Dermis blood vessel endothelial cell (primary cell): ENCODE measurements at places on chromosomes 7 and 10.

GRCh38 chr10:128286141-128286761 is 160.0 kb upstream of the MKI67 start:
- no peak for DNase-seq

DNA sequence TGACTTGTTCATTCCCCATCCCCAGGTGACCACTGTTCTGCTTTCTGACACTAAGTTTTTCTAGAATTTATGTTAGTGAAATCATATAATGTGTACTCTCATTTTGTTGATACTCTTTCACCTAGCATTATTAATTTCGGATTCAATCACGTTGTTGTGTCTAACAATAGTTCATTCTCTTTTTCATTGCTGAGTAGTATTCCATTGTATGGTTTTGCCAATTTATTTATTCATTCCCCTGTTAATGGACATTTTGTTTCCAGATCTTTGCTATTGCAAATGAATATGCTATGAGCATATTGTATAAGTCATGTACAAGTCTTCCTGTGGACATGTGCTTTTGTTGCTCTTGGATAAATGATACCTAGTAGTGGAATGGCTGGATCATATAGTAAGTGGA is 146.4 kb downstream of the FAM204A start:
- no peak for DNase-seq

DNA sequence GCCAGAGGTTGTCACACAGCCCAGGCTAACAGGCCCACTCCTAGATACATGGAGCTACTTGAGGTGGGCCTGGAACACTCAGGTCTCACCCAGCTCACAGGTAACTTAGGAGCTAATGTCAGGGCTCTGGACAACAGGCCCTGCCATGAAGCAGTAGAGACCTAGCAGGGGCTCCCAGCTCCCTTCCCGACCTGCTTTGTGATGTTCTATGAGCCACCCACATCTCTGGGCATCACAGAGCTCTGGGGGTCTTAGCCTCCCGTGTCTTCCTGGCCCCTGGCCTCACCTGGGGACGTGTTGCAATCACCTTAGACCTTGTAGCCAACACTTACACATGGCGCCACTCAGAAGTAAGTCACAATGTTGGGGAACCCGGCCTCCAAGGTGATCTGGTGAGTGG is 12.4 kb downstream of the WDFY4 start:
- DNase-seq = no peak

DNA sequence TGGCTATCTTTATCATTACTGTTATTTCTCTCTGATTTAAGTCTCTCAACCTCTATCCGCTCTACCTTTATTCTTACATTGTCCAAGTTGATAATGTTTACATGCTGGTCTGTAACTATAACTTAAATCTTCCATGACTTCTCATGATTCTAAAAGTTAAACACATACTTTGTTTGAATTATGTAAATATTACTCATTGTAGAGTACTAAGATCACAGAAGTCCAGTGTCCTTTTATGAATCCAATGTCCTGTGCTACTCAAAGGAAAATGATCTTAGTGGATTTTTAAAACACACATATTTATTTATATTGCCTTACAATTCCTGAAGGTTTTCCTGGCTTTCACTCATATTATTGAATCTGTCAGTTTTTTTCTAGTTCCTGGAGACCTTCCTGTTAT is 70.9 kb downstream of the BBS9 start:
- DNase-seq = no peak

DNA sequence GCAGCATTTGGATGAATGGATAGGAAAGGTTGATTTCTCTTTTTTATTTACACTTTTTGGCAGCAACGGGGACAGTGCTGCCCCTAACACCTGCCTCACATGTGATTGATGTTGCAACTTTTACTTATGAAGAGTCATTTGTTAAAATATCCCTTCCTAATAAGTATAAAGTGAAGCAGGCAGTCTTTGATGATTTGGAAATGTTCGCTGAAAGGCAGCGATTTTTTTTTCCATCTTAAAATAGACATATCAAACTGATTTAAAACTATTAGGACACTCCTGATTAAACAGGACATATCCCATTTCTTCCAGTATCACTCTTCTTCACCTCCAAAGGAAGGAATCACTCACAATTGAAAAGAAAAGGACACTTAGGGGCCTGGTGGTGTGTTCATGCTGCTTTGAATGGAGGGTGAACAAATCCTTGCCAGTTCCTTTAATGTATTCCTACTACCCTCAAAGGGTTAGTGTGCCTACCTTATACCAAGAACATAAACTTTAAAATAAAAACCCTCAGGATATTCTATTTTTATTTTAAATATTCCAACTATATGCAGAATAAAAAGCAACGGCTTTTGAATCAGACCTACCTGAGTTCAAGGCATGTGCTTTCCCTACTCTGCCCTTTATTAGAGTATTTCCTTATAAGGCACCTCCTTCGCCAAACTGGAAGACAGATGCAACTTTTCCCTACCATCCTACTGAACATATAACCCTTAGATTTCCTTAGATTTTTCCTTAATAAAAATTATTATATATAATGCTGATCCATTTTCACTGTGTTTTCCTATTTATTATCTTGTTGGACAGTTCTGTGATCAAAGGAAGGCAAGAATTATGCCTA is 1.1 kb downstream of the ADK start:
- DNase-seq = no peak

- DNase-seq = peak; percentile 30
Measured at GRCh38 chr10:59675812-59676211, 33.8 kb downstream of the SLC16A9 start.

DNA sequence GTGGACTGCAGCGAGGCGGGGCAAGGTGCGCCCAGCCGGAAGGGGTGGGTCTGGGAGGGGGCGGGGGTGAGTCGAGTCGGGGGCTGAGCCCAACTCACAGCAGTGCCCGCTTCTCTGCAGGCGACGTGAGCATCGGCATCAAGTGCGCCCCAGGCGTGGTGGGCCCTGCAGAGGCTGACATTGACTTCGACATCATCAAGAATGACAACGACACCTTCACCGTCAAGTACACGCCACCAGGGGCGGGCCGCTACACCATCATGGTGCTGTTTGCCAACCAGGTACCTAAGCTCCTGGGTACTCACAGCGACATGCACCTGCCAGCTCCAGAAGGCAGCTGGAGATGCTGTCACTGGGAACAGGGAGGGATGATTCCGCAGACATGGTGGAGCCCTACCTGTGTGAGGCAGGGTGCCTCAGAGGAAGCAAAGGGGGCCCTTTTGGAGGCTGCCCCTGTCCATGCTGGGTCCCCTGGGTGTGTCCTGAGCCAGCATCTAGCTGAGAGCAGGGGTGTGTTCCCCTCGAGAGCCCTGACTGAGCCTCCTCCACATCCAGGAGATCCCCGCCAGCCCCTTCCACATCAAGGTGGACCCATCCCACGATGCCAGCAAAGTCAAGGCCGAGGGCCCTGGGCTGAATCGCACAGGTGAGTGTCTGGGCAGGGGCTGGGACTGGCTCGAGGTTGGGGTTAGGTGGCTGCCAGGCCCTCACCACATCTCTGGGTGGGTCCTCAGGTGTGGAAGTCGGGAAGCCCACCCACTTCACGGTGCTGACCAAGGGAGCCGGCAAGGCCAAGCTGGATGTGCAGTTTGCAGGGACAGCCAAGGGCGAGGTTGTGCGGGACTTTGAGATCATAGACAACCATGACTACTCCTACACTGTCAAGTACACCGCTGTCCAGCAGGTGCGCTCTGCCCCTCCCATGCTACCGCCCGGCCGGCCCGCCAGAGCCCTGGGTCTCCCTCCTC is 12.8 kb downstream of the FLNC start:
- DNase-seq = no peak

DNA sequence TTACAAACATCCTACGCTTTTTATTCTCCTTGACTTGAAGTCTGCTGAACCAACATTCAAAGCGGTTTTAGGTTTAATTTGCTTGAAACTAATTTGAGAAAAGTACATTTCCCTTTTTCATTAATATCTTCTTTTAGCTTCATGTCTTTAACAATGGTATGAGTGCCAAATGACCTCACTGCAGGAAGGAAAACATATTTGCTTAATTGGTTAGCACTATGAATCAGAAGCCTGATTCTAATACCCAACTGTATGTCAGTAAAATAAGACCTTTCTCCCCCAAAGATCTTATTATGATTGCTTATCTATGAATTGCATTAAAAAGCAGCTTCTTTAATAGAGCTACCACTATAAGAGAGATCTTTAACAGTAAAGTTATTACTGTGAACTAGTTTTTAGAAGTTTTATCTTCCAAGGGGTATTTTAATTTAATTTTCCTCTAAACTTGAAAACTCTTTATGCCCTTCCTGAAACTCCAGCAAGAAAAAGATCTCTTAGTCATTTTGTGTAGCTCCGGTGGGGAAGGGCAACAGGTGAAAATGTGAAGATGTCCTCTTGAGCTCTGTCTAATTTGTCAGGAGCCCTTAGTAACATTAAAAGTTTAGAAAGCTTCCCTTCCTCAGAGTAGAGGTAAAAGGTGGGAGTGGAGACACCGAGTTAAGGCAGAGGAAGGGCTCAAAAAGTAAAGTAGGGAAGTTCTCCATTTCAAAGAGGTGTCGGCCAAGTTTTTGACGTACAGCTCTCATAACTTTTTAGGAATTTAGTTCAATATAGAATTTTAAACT is 6.1 kb downstream of the COL1A2 start:
- peak; percentile 35 for DNase-seq
